ENCODE measurements at places on chromosomes 12 and 14.
A peak's percentile ranks its signal among the peaks of the same experiment; 100 is the strongest.

DNA sequence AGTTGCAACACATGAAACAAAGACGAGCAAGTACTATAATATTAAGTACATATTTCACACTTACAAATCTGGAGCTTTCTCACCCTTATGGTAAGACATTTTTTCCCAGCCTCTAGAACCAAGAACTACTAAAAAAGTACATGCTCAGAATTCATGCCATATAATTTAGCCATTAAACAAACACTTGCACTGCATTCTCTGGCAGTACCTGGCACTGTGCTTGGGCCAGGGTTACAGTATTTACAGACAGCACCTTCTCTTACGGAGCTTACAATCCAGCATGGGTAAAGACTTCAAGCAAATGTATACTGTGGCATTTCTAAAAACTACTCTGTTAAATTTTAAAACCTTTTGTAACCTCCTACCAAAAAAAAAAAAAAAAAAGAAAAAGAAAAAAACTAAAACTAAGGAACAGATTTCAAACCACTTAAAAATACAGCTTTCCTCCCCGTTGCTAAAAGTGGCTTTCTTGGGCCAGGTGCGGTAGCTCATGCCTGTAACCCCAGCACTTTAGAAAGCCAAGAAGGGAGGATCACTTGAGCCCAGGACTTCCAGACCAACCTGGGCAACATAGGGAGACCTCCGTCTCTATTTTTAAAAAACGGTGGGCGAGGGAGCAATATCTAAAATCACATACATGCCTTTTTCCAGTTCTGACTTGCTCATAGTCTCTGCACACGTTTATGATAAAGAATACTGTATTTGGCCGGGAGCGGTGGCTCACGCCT, 956 bp downstream of the GNPTAB start:
- DNase-seq, result no peak

GRCh38 chr12:118704527-118705241, 276.7 kb upstream of the SRRM4 start:
- no peak for DNase-seq

DNA sequence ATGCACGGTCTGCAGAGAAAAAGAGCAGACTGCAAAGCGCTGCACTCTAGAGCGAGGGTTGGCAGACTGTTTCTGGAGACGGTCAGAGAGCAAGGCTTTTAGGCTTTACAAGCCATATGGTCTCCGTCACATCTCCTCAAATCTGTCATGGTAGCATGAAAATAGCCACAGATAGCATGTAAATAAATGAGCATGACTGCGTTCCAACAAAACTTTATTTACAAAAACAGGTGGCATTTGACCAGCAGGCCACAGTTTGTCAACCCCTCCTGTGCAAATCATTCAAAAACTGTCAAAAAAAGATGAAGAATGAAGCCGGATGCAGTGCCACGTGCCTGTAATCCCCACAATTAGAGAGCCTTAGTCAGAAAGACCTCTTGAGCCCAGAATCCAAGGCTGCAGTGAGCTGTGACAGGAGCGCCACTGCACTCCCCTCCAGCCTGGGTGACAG, 18.9 kb downstream of the SYNE3 start:
- no peak for DNase-seq

GRCh38 chr14:22928237-22929103, 706 bp downstream of the PRMT5 start:
- peak; percentile 60 for DNase-seq

DNA sequence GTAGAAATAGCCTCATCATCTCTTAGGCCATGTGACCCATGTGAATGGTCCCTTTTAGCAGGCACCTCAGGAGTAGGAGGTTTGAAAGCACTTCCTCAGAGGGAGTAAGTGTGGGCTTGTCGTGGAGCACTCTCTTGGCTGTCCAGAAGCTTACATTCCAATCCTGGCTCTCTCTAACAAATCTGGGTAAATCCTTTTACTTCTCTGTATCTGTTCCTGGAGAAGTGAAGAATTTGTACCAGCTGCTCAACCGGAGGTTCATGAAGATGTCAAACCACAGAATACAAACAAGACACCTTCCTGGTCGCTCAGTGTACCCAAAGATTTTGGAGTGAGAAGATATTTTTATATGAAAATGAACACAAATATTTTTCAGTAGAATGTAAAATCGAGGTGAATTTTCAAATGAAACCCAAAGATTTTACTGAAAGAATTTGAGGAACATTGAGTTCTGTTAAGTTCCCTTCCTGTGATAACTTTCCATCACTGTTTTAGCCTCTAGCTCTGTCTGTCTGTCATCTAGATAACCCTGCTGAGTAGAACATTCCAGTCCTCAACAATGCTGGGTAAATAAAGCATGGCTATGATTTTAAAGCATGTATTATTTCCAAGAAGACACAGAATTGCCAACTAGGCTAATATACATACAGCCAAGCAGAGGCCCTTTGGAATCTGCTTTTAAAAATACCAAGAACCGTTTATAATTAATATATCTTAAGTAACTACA, 263.9 kb upstream of the RGS6 start:
- DNase-seq, result no peak

GRCh38 chr12:59733200-59733599, 137.4 kb downstream of the SLC16A7 start:
- DNase-seq, result no peak

DNA sequence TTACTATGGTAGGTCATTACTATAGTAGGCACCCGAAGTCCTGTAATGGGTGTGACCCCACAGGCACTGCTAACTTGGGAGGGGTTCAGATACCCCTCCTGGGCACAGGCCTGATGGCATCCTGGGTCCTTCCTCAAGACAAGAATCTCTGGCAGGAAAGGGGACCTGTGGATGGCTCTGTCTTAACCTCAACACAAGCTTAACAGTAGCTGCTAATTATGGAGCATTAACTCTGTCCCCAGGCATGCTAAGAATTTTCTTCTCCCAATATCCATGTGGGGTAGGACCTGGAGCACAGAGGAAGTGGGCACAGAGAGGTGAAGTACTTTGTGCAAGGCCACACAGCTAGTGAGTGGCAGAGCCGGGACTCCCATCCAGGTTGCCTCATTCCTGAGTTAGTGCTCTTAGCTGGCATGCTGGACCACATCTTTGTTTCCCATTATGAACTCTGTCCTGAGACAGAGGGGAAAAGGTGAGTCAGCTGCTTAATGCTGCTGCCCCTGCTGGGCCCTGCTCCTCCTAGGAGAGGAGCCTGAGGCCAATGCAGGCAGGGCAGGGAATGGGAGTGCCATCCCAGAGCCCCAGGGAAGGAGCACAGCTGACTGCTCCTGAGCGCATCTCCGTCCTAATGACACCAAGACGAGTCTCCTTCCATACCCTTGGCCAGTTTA, 32.1 kb downstream of the GALNT16 start:
- DNase-seq, result no peak
